Endothelial cell of umbilical vein (primary cell): ENCODE measurements at places on chromosomes 5 and 9.

- peak; percentile 38 for DNase-seq
These were observed 454 bp downstream of the NELFB start for GRCh38 chr9:137255448-137256114.

GRCh38 chr5:17177501-17178372 is 39.7 kb upstream of the BASP1 start:
- no peak for DNase-seq

DNA sequence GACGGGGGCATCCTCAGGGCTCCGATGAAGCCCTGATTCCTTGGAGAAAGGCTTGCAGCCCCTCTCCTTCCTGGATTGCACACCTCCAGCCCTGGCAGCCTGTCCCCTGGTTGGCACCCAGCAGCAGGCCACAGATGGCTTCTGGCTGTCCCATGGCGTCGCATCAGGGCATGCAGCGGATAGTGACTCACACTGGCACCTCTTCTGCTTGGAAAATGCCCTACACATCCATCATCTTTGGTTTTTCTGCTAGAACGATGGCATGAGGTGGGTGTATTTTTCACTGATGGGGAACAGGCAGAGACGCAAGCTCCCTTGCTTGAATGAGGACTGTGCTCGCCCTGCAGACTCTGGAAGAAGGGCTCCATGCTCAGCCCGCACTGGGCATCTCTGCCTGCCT is 23.2 kb upstream of the IER5L start:
- DNase-seq, result no peak

- no peak for DNase-seq
These were observed 15.1 kb downstream of the PHF2 start for GRCh38 chr9:93591301-93592007.

GRCh38 chr9:128716581-128717254 is 7.2 kb downstream of the ZDHHC12 start:
- DNase-seq, result no peak

- no peak for DNase-seq
These were observed 486.6 kb downstream of the BRINP1 start for GRCh38 chr9:118882684-118883083.

DNA sequence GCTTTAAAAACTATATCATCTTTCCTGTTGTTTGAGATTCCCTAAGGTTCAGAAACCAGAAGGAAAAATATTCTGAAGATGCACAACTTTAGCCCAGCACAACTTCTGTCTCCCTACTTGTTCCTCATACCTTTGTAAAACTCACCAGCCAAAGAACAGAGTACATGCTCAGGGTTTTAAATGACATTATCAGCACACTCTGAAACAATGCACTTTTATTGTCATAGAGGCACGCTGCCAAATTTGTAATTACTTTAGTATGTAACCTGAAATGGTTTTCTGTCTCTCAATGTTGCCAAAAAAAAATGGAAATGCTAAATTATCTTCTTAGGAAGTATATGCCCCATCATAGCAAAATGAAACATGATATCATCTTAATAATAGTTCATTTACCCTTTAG is 383.6 kb upstream of the CDH6 start:
- DNase-seq, result no peak

GRCh38 chr9:110179734-110180133 is 28.2 kb downstream of the C9orf152 start:
- no peak for DNase-seq

DNA sequence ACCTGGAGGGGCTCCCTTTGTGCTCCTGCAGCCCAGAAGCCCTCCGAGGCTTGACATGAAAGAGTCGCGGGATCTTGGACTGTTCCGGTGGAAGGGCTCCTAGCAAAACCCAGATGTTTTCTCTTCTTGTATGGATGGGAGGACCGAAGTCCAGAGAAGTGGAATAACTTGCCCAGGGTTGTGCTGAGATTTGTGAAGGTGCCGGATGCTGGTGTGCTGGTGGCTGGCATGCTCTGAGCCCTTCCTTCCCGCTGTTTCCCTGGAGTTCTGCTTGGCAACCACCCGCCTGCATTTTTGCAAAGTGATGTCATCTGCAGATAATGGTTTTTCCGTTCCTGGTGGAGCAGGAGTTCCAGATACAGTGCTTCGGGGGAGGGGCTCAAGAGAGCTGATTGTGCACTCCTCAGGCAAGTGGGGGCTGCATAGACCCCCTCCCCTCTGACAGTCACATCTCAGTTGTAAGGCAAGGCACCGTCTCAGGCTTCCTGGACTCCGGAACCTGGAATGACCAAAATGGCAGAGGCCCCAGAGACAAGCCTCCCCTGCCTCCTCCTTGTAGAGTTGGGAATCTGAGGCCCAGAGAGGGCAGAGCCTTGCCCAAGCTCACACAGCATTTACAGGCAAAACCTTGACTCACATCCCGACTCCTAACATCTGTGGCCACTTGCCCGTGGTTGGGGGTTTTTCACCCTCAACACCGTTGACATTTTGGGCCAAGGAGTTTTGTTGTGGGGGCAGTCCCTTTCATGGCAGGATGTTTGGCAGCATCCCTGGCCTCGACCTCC is 157.0 kb downstream of the RGS3 start:
- peak; percentile 96 for DNase-seq

GRCh38 chr9:122059955-122060324 is 33.2 kb downstream of the TTLL11 start:
- DNase-seq, result no peak

DNA sequence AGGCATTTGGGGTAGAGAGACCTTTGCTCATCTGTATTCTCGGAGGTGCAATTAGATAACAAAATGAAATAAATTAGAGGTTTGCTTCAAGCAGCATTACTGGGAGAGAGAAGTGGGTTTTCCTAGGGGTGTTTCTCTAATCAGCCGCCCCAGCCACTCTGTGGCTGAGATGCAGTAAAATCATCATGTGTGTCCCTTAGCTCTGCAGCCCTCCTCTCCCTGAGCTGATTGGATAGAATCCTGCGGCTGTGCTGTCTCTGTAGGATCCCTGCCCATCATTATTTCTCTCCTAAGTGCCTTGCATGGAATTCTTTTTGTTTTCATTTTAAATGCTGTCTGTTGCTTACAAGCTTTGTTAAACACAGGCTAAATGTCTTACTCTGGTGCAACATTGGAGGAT is 171.4 kb downstream of the SH3GL2 start:
- DNase-seq, result no peak

DNA sequence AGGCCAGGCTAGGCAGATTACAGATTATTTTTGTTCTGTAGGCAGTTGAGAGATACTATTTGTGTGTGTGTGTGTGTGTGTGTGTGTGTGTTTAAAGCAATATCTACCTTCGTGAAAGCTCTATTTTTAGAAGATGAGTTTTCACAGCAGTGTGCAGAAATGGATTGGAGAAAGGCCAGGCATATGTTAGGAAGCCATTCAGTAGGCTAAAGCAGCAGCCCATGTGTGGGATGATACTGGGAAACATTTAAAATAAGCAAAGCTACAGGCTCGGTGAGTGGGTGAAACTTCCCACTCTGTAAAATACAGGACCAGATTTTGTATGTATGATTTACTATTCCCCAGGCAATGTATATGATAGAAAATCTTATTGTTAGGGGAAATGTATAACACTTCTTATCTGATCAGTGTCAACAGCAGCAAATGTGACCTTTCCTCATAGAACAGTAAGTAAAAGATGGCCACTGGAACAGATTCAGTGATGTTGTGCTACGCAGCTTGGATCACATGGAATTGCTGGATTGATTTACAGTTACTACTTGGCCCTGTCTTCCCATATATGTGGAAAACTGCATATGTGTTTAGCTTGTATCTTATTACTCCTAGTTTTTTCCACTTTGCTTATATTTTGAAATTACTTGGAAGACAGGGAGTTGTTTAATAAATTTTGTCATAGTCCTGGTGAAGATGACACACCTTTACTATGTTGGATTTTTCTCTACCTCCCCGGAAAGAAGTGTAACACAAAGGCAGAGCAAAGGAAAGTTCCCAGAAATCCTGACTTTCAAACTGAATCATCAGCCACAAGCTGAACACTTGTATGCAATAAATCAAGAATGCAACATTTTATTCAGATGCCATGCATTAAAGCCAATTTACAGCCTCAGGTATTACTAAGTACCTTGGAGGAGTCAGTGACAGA is 1077.7 kb upstream of the SEMA6A start:
- DNase-seq, result no peak

DNA sequence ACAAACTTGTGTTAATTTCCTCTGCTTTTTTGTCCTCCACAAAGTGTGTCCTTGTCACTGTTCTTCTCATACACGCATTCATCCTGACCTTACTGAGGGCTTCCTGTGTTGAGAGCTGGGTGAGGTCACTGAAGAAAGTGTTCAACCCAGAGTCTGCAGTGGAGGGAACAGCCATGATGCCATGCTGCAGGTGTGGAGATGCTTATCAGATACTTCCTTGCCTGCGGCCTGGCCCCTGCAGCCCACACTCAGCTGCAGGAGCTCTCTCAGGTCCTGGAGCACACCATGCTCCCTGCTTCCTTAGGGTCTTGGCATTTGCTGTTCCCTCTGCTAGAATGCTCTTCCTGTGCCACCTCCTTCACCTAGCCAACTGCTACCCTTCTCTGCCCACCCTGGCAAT is 108.1 kb upstream of the SPRY4 start:
- no peak for DNase-seq

- no peak for DNase-seq
These were observed 39.9 kb downstream of the CRB2 start for GRCh38 chr9:123395689-123396511.
